Diencephalon (tissue), 1 donor: ENCODE measurements at places on chromosomes 6 and 20. TPM values are rescaled to one million over a fixed set of nuclear protein-coding genes. Genes with fewer than 3 reads are reported as not detected.

Gene GDAP1L1
- 91.3 TPM for total RNA-seq

Gene POM121L2
- not detected for total RNA-seq

Gene CFAP61
- total RNA-seq, result 8.8 TPM

Gene LY6G5C
- 2.5 TPM for total RNA-seq

Gene ECT2L
- 1.2 TPM for total RNA-seq

Gene MCCD1
- not detected for total RNA-seq

Gene PRSS16
- not detected for total RNA-seq

Gene OLIG3
- total RNA-seq, result 0.23 TPM

Gene MLN
- total RNA-seq, result not detected

Gene CDH4
- 21.9 TPM for total RNA-seq

Gene LY6G6C
- not detected for total RNA-seq

Gene PPP1R3G
- total RNA-seq, result 3.7 TPM

Gene BEND6
- total RNA-seq, result 47.3 TPM

Gene TINAG
- total RNA-seq, result not detected

Gene CTCFL
- total RNA-seq, result 0.23 TPM

Gene HLA-DRB1
- 9.9 TPM for total RNA-seq

Gene MLIP
- 9.7 TPM for total RNA-seq
